Ovary (tissue), 10 donors: ENCODE measurements at places on chromosomes 4 and X.

GRCh38 chr4:1644891-1645657 lies 39.0 kb downstream of the FAM53A start:
- no peak for DNase-seq

GRCh38 chr4:129087516-129087915 lies 5.8 kb downstream of the SCLT1 start:
- no peak for DNase-seq

GRCh38 chrX:41602816-41603345 lies 85.9 kb upstream of the GPR34 start:
- DNase-seq: no peak

DNA sequence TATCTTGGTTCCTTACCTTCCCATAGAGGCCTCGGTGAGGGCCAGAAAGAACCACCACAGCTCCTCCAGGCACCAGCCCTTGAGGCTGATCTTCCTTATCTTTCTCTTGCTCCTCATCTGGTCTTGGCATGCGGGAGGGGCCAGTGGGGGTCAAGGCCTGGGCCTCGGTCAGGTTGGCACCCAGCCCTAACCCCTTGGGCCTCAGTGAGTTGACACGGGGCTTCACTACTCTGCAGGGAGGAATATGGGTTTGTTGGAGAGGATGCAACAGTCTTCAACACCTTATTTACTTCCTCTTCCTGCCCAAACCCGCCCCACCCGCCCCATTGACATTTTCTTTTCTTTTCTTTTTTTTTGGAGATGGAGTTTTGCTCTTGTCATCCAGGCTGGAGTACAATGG lies 6.0 kb downstream of the GPKOW start:
- DNase-seq: no peak

- DNase-seq: peak; percentile 21
These were observed 201.9 kb upstream of the AGTR2 start for GRCh38 chrX:115968436-115969252.

DNA sequence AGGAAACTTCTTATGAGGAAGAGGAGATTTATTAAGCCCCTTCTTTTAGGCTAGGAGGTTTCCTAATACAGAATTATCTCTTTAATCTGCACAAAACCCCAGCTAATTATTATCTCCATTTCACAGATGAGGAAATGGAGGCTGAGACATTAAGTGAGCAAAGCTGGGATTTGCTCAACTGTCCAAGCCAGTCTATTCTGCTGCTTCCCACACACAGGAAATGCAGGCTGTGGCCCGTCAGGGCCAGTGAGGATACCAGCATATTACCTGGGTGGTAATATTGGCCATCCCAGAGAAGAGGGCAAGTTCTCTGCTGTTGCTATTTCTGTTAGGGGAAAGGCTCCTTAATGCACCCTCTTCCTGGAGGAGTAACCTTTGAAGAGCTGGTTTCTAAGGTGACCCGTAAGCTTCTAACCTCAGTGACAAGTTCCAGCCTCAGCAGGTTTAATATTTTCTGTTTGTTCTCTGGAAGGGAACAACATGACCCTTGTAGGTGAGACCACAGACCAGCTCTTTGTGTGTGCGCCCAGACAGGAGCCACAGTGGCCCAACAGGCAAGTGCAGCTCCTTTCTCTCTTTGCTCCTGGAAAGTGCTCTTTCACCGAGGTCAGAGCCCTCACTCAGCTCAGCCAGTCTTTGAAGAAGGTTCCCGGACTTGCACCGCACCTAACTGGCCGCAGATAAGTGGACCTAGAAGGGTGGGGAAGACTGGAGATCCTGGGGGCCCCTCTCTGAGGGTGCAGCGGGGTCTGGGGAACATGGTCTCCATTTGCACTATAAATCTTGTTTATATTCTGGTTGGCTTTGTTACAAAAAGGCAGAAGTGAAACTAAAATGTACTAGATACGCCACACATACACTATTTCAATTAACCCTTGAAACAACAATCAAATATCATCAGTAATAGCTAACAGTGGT lies 35.5 kb downstream of the TBC1D9 start:
- DNase-seq: no peak

- no peak for DNase-seq
These were observed 21.2 kb downstream of the HERC3 start for GRCh38 chr4:88613417-88613875.

- DNase-seq: no peak
These were observed 44.9 kb upstream of the BEND4 start for GRCh38 chr4:42197341-42197740.

GRCh38 chr4:82493721-82494425 lies 63.5 kb downstream of the ENOPH1 start:
- DNase-seq: no peak

DNA sequence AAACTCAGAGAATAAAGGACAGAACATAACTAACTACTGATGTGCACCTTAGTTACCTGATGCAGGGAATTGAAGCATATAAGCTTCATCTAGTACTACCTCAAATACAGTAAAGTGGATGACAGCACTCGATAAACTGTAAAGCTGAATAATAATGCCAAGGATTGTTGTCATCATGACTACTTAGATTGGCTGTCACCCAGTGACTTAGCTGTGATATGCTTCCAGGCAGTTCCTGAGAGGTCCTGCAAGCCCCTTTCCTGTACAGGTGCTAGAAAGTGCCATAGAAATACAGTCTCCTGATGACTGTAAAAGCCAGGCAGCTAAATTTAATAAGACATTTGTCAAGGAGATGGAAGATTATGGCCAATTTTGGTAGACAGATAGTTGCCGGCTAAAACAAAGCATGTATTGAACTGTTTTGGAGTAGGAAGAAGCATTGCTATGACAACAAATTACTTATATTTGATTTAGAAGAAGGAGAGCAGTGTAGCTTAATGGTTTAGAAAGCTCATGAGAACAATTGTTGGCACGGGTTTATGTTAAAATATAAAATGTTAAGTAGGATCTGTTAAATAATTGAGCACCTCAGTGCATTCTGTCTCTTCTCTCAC lies 29.7 kb downstream of the TMEM164 start:
- no peak for DNase-seq

GRCh38 chrX:44908153-44908552 lies 35.2 kb downstream of the KDM6A start:
- DNase-seq: no peak

DNA sequence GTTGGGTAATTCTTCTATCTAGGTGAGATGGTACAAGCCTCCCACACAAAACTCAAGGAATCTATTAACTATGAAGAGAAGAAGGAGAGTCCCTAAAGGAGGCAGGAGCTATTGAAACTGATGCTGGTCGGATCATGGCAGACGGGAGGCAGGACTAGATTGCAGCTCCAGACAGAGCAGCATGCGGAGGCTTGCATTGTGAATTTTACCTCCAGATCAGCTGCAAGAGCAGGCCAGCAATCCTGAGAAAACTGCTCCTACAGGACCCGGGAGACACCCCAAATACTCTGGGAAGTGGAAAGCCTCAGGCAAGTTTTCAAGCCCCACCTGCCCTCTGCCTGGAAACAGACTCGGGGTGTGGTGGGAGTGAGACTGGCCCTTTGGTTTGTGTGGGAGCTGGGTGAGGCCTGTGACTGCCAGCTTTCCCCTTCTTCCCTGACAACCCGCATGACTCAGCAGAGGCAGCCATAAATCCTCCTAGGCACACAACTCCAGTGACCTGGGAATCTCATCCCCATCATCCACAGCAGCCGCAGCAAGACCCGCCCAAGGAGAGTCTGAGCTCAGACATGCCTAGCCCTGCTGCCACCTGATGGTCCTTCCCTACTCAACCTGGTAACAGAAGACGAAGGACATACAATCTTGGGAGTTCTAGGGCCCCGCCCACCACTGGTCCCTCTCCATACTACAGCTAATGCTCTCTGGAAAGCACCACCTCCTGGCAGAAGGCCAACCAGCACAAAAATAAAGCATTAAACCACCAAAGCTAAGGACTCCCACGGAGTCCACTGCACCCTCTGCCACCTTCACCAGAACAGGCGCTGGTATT lies 30.9 kb downstream of the GATB start:
- DNase-seq: no peak

DNA sequence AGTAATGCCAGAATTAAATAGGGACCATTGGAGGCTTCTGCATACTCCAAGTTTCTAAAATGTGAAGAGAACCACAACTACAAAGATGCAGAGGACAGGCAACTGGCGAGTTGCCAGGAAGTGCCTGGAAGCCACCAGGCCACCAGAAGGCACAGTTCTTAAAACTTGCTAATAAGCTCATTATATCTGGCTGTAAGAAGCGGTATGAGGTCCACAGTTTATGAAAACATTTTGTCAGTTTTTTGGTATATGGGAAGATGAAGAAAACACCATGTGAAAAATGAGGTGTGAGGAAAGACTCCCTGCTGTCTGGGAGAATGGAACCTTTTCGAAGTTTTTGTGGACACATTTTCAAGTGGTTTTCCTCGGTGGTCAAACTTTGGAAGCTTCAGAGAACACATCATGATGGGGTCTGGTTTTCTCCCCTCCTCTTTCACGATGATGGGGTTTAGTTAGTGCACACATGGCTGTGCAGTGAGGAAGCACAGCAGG lies 202.7 kb downstream of the NR3C2 start:
- DNase-seq: no peak

DNA sequence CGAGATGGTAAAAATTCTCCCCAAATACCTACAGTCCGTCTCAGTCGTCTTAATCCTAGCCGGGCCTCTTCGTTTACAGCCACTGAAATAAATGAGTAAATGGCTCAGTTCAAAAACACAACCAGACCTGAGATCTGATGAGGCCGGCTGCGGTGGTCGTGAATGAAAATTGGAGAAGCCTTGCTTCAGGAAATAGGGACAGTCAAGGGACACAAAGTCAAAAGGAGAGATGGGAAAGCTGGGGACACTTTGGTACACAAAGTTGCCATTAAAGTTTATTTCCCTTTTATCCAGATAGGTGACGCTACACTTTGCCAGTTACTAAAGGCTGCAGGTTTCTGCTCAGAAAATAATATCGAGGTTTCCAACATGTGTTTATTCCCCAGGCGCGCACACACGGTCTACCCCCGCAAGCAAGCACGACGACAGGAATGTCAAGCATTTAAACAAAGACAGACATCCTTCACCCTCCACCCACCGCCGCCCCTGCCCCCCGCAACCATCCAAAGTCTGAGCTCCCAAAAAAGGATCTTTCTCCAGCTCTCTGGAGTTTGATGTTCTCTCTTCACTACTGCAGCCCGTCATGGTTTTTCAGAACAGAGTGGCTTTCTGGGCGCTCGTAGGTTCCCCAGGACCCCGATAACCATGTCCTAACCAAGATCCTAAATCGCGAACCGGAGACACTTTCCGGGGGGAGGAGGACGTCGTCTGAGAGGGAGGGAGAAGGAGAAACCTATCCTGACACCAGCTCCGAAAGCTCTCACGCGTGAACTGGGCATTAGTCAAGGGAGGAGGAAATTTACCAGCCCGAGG lies 1.3 kb upstream of the PCDH7 start:
- DNase-seq: no peak

DNA sequence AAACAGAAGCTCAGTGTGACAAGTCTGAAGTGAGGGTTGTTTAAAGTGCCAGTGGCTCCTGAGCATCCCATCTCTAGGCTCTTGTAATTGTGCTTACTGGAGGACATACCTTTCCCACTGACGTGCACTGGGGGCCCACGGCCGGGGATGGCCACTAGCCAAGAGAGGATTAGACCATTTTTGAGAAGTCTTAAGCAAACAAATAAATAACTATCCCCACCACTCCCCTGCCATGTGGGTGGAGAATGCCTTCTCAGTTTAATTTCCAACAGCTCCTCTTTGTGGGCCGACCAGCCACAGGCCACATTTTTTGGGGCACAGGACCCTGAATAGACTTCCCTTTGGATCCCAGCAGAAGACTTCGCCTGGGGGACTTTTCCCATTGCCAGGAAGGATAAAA lies 125.0 kb upstream of the MSX1 start:
- no peak for DNase-seq

DNA sequence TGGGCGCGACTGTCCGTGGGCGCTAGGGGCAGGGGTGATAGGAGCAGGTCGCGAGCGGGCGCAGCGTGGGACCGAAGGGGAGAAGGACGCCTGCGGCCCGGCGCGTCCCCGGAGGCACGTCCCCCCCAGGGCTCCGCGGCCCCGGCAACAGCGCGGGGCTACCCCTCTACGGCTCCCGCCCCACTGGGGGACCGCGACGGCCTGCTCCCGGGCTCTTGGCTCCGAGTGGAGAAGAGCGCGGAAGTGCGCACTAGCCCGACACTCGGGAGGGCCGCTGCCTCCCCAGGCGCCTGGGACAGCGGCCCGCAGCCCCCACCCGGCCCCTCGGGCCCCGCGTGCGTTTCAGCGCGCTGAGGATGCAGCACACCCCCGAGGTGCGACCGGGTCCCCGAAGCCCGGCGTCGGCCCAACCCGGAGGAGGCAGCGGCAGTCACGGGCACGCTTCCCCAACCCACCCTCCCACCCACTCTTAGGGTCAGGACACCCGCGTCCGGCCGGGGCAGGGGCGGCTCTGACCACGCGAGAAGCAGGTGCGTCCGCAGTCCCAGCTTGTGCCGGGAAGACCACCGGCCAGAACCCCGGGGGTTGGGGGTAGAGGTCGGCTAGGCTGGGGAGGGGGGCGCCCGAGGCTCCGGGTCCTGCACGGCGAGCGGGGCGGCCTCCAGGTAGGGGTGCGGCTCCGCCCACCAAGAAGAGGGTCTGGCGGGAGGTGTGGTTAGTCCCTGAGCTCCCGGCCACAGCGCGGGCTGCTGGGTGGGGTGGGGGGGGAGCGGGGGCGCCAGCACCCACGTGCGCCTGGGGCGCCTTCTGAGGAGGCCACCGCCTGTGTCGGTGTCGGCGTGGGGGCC lies 18.5 kb upstream of the NAT8L start:
- DNase-seq: no peak

DNA sequence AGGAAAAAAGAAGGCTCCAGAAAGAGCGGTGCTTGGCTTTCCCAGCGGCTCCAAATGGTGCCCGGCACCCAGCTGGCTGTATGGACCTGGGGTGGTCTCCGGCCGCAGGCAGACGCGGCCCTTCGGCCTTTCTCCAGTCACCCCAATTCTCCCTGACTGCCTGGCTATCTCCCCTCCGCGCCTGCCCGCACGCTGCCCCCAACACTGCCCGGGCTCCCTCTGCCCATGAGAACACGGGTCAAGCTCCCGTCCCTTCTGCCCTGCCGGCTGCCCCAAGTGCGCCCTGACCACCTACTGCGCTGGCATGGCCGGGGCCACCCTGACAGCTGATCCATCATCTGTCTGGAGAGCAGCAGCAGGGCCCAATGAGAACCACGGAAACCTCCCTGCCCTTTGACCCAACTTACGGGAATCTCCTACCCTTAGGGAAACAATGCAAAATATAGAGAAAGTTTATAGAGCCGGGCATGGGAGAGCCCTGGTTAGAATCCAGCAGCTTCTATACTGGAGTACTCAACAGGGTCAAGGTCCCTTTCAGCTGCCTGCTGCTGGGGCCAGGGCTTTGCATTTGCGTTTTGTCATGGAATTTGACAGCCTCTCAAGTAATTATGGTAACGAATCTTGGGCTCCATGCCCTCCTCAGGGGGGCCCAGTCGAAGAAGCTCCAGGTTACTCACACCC lies 1.2 kb upstream of the FAM3A start:
- DNase-seq: no peak
